Myocyte (in vitro differentiated cells): ENCODE measurements at places on chromosomes 5 and 9. TPM values are rescaled to one million over a fixed set of nuclear protein-coding genes. Genes with fewer than 3 reads are reported as not detected.

- DNase-seq = peak; percentile 27
Observed at GRCh38 chr9:83441390-83441789, 96.8 kb downstream of the FRMD3 start.

Gene TAF11L5
- not detected in 2 replicates for total RNA-seq

DNA sequence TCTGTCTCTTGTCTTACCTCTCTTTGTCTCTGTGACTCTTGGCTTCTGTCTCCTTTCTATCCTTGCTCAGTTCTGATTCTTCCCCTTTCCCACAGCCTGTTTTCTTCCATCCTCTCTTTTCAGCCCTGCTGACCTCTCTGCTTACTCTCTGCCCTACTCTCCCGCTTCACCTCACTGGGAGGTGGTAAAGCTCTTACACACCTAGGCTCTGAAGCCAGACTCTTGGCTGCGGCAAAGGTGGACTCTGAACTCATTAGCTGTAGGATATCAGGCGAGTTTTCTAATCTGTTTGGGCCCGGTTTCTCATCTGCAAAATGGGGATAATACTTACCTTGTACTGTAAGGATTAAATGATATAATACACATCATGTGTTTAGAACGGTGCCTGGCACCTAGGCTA, 11.1 kb downstream of the PCDH1 start:
- DNase-seq = no peak

Gene HTR4
- not detected in 2 replicates for total RNA-seq

Gene ADAMTSL2
- total RNA-seq = 4.7 and 8.1 TPM in 2 replicates

Gene TAF1L
- total RNA-seq = 0.03 and 0.05 TPM in 2 replicates

DNA sequence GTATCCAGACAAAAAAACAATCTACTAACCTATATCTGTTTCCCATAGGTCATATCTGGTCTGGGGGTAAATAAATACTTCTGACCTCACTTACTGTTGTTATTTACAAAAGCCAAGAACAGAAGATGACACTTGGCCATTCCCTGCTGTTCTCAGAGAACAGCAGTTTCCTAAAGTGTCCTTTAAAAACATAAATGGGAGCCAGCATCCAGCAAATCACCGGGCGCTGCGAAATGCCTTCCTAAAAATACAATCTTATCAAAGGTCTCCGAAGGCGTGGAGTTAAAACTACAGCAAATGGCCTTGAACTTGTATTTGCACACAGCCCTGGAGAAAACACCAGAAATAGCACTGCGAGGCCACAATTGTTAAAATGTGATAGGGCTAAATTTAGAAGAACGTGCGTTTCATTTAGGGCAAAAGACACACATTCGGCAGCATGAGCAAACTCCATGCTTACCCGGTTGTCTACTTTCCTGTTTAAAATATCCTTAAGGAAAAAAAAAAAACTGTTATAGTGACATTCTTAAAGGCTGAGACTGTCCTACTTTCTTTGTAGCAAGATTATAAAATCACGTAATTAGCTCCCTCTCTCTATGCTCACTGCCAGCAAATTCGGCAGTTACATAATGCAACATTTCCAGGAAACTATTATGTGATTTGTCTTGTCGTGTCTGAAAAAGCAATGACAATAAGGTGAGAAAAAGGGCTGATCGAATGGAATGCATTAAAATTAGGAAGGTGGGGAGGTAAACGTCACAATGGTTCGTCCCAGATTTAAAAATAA, 1.5 kb downstream of the NFIL3 start:
- DNase-seq = peak; percentile 60
